ENCODE measurements at places on chromosomes 3 and 15. TPM values are rescaled to one million over a fixed set of nuclear protein-coding genes. Genes with fewer than 3 reads are reported as not detected.

The CCNB2 gene
- total RNA-seq = not detected

The DGKG gene
- total RNA-seq = 11.1 TPM

The ZNF502 gene
- 6.5 TPM for total RNA-seq

The RLBP1 gene
- not detected for total RNA-seq

The NOX5 gene
- total RNA-seq = 0.53 TPM

The ZBED2 gene
- total RNA-seq = 1.4 TPM

The GABRR3 gene
- total RNA-seq = not detected
